IMR-90 (cell line): ENCODE measurements at places on chromosomes 16 and 17.

- no peak for DNase-seq
Measured at GRCh38 chr16:86508028-86508946, 2.0 kb upstream of the FOXF1 start.

DNA sequence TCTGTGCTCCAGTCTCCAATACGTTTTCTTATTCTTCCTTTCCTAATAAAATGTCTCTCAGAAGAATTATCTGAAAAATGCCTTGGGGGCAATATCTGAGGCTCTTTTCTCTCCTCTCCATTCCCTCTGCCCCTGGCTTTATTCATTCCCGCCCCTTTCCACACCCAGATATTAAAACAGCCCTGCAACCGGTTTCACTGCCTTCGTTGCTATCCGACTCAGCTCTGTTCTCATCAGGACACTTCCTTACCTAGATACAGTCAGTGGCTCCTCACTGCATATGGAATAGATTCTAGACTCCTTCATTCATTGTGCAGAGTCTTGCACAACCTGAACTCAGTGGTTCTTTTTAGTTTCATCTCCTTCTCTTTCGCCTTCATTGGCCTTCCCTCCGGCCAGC lies 52.0 kb upstream of the TEKT3 start:
- no peak for DNase-seq

DNA sequence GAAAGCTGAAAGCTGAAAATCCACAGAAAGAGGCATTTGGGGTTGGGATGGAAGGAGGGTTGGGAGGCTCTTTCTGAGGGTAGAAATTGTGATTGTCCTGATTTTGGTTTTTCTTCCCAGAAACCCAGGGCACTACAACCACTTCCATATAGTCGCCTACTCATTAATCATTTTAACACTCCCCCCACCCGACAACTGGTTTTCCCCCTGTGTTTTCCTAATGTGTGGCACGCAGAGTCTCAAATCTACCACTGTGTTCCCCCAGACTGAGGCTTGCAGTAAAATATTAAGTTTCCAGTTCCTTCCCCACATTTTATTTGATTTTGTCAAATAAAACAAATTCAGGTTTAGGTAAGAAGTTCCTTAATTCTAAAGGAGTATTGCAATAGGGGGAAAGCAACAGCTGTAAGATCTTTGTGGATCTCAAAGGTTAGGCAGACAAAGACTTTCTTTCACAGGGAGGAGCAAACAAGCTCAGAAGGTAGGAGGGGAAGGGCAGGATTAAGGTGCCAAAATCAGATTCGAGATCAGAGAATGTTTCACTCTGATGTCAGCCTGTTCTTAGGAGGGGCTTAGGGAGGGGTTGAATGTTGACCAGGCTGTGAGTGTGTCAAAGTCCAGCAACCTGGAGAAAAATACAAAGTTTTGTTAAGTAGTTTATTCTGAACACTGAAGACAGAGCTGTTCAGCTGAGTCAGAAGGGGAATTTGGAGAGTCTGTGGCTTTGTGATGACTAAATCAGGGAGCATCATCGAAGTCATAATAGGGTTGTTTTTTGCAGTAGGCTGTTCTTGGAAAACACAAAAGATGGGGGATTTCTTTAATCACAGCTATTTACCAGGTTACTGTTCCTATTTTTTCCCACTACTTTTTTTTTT lies 3.6 kb downstream of the ZNF267 start:
- peak; percentile 96 for DNase-seq

DNA sequence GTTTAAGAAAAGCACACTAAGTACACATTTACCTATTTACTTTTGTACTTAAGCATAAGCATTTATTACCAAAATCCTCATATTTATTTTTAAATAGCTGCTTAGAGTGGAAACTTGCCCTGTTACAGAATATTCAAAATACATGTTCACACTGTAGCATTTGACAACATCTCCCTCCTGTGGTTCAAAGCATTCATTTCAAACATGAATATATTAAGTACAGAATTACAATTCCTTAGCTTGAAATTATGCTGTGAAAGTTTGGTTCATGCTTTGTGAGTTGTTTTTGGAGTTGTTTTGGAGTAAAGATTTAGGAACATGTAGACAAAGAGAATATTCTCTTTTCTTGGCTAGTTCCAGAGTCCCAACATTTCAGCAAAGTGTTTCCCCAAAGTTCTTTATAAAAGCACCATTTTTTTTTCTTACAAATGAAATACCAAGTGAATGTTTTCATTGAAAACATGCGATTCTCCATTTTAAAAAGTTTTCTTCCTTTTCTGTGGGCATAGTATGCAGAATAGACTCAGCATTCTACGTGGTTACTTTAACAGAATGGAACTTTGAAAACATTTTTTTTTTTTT lies 33.2 kb downstream of the TUBD1 start:
- DNase-seq, result peak; percentile 78

GRCh38 chr17:28957277-28957991 lies 6.1 kb upstream of the PHF12 start:
- no peak for DNase-seq

DNA sequence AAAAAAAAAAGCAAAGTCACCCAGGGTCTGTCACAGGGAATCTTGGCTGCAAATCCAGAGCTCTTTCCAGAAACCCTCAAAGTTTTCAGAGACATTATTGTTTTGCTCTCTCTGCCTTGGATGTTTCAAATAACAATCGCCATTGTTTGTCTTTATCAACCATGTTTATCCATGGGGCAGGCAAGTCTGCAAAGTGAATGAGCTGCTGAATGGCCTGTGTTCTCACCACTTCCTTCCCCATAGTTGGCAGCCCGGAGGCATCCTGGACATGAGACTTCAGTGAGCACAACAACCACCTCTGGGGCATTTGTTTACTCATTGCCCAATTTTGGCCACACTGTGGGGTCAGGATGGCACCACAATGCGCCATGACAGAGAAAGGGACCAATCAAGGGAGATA lies 53.1 kb upstream of the USP7 start:
- no peak for DNase-seq

GRCh38 chr17:39643271-39643670 lies 6.3 kb downstream of the STARD3 start:
- DNase-seq, result peak; percentile 34

- no peak for DNase-seq
Measured at GRCh38 chr16:85422632-85423550, 190.2 kb upstream of the GSE1 start.

- DNase-seq, result no peak
Measured at GRCh38 chr17:80107231-80108021, 6.0 kb downstream of the GAA start.

DNA sequence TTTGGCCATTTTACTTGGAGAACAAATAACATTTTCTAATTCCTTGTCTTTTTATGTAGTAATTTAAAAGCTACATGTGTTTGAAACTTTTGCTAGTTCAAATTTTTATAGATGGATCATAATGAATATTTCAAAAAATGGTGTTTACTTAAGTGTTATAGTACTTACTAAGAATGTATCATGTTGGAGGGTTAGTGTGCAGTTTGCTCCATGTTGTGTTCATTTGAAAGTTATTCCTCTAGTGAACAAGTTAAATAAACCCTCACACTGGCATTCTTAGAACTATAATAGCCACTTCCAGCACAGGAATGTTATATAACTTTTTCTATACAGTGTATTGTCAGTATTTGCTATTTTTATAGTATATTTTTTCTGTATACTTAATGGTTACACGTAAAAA lies 62.8 kb downstream of the MRTFB start:
- DNase-seq, result peak; percentile 15

DNA sequence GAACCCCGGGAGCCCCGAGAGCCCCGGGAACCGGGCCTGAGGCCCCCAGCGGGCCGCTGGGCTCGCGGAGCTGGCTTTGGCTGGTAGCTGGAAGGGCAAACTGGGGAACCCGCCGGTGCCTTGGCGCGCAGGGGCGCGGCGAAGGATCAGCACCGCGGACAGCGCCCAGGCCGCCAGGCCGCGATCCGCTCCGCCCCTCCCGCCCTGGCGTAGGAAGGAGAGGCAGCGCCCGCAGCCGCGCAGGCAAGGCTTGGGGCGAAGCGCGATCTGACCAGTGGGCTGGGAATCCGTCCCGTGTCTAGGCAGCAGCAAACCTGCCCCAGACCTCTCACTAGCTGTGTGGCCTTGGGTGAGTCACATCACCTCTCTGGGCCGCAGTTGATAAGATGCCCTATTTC lies 331 bp upstream of the CCDC92B start:
- peak; percentile 57 for DNase-seq

DNA sequence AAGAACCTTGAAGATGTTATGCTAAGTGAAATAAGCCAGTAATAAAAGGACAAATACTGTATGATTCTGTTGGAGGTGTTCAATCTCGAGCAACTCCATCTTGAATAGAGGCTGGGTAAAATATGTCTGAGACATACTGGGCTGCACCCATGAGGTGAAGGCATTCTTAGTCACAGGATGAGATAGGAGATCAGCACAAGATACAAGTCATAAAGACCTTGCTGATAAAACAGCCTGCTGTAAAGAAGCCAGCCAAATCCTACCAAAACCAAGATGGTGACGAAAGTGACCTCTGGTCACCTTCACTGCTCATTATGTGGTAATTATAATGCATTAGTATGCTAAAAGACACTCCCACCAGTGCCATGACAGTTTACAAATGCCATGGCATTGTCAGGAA lies 98.1 kb downstream of the RGS9 start:
- no peak for DNase-seq

DNA sequence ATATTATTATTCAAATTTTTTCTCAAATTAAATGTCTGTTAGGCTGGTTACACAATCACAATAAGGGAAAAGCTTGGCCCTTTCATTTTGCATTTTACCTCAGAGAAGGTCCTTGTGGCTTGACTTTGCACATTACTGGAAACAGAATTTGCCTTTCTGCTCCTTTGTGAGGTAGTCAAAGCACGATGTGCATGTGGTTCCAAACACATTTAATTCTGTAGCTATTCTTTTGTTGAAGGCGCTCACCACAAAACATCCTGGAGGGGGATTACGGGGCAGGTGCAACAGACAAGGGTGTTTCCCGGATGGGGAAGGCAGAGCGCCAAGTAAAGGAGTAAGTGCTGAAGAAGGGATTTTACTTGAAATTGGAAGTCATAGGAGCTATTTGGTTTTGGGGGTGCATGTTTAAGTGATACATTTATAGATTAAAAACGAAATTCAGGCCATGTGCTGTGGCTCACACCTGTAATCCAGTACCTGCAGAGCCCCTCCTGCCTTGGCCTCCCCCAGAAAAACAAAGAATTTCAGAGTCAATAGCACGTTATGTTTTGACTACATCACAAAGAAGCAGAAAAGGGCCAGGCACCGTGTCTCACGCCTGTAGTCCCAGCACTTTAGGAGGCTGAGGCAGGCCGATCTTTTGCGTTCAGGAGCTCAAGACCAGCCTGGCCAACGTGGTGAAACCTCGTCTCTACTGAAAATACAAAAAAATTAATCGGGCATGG lies 31.2 kb upstream of the TENT4B start:
- DNase-seq, result no peak

GRCh38 chr17:57669671-57670529 lies 75.2 kb downstream of the CCDC182 start:
- no peak for DNase-seq

- DNase-seq, result peak; percentile 69
Measured at GRCh38 chr16:56944954-56945839, 13.3 kb downstream of the HERPUD1 start.

- DNase-seq, result peak; percentile 76
Measured at GRCh38 chr17:20174588-20175265, 165.6 kb downstream of the SPECC1 start.
